Stimulated activated CD8-positive, alpha-beta memory T cell treated with anti-CD3 and anti-CD28 coated beads, Interleukin-15, amount 100 ng/mL, for 48 hours (primary cell): ENCODE measurements at places on chromosomes 13 and 19.

DNA sequence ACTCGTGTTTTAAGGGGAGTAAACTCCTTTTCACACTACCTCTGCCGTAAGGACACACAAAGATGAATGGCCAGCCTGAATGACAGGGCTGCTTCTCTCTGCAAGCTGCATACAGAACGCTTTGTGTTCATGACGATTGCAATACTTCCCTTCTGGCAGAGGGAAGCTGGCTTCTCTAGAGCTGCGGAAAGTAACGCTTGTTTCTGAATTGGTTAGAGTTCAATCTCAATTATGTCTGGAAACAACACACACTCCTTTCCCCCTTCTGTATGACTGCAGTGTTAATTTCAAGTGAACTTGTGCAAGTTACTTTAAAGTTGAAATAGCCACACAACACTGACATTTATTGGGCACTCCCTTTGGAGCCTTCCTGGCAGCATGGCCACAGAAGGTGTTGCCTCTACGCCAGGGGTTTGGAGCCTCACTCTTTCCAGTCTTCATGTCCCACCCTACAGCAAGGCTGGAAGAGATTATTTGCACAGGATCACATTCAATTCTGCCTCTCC is 242.6 kb downstream of the NDFIP2 start:
- DNase-seq = no peak

DNA sequence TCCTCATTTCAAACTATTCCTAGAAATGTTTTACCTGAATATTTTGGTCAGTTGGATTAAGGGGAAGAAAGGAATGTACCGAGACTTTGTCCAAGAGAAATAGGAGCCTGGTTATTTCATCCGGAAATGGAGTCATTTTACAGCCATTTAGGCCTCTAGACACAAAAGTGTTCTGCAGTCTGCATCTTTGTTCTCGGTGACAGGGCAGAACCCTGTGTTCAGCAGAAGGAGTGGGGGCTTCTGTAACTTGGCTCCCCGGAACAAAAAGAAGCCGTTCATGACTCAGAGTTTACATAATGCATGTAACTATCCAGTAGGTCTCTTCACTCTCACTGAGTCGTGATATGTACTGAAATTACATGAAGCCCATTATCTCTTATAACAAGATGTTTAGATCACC is 21.6 kb upstream of the FNDC3A start:
- no peak for DNase-seq

- DNase-seq = no peak
Observed at GRCh38 chr19:1979642-1980041, 35.9 kb downstream of the BTBD2 start.

DNA sequence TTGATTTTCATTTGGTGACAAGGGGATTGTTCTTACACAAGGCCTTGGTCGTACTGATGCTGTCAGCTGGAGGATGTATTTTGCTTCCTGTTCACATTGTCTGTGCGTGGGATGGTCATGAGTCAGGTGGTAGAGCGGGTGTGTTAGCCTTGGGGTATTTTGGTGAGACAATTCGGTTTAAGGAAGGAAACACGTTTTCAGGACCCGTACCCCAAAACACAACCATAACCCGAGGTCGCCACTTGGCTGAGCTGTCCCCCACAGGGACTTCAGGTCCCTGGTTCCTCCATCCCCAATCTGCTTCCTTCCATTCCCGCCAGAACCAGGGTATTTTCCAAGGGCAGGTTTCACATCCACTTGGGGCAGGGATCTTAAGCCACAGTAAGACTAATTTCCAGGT is 15.0 kb downstream of the MYO9B start:
- DNase-seq = peak; percentile 21
